H1 (cell line): ENCODE measurements at places on chromosomes 1 and 21.

DNA sequence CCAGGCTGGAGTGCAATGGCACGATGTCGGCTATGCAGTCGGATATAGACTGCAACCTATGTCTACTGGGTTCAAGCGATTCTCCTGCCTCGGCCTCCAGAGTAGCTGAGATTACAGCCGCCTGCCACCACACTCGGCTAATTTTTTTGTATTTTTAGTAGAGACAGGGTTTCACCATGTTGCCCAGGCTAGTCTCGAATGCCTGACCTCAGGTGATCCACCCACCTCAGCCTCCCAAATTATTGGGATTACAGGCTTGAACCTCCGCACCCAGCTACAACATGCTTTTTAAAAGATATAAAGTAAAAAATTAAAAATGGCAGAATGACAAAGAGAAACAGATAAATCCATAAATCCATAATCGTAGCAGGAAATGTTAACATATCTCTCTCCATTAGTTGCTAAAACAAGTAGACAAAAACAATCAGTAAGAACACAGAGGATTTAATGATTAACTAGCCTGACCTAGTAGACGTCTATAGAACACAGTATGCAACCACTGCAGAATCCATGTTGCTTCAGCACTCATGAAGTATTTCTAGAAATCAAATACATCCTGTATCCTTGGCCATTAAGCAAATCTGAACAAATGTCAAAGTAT lies 59.9 kb upstream of the SPOCD1 start:
- DNase-seq, result no peak

GRCh38 chr1:29513357-29513756 lies 277.0 kb downstream of the PTPRU start:
- DNase-seq, result peak; percentile 43

DNA sequence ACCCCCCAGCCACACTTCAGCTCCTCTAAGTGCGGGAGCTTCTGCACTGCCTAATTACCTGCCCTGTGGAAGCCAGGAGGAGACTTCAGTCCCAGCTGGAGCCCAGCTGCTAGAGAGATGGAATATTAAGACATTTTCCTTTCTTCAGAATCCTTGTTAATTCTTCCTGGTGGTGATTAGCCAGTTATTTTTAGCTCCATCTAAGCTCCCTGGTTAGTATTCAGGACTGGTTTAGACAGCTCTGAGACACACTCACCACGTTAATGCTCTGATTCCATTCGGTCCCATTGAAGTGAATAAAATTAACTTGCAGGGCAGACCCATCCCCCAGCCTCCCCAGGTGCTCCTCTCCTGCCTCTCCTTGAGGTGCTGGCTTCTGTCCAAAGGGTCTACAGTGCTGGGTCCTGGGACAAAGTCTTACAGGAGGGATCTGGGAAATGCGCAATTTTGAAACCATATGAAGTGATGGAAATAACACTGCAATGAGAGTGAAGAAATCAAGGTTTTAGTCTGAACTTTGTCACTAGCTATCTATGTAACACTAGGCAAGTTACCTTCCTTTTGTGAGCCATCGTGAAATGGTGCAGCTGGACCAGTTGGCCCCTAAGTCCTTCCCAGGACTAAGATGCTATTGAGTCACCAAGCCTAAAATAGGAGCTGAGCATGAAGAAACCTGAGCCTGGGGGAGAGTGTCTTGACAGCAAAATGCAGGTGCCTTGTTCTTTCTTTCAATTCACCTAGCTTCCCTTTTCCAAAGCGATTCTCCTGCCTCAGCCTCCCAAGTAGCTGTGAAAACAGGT lies 117.4 kb upstream of the ATP1A1 start:
- no peak for DNase-seq

DNA sequence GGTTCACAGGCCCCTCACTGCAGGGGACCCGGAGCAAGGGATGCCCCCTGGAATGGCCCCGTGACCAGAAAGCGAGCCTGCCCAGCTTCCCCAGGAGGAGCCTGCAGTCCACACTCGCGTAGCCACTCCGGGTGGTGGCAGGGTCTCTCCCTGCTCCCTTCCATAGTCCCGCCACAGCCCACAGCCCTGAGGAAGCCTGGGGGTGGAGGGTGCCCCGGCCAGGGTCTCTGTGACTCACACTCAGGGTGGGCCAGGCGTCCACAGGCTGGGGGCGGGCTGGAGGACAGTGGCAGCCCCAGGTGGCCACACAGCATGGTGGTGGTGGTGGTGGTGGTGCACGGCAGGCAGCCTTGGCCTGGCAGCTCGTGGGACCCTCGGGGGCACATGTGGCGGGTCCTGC lies 15.6 kb downstream of the YBEY start:
- DNase-seq, result no peak

- no peak for DNase-seq
Measured at GRCh38 chr1:213423605-213424004, 372.6 kb downstream of the RPS6KC1 start.

GRCh38 chr1:203166192-203166940 lies 9.3 kb downstream of the MYBPH start:
- no peak for DNase-seq
